ENCODE measurements at places on chromosomes 4 and X.

DNA sequence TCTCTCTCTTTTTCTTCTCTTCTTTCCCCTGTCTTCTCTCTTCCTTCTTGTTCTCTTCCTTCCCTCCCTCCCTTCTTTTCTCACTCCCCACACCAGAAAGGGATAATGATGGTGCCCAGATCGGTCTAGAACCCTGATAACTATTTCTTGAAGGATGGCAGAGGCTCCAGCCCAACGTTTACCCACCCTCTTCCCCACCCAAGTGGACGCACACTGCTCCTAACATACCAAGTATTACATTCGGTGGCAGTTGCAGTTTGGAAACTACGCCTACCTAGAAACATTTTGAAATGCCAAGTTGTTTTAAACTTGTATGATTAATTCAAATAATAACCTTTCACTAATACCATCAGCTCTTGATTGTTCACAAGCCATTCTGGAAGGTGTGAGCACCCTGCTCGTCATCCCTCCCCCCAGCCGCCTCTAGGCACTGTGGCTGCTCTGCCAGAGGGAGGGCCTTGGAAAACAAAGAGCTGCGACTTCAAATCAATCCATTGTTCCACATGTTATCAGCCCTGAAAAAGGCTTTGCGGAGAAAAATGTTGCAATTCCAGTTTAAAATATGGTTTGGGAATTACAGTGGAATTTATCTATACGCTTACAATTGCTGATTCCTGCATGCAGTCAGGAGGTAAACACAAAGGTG lies 1017.5 kb upstream of the TENM3 start:
- no peak for DNase-seq

DNA sequence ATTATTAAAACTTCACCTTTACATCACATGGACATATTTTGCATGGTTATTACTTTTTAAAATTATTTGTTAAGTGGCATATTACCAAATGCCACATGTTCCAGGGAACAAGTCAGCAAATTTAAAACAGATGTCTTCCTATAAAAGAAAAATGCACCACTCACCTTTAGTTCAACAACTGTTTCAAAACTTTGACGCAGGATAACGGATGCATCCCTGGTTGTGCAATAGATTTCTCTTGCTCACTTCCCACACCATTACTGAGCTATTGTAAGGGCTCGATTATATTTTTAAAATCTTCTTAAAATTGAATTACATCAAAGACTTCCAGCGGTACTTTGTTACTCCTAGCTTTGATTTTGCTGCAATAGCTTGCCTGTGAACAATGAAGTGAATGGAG lies 93.0 kb upstream of the ARHGAP24 start:
- no peak for DNase-seq

- peak; percentile 53 for DNase-seq
Observed at GRCh38 chr4:152690706-152691651, 11.2 kb upstream of the TMEM154 start.

DNA sequence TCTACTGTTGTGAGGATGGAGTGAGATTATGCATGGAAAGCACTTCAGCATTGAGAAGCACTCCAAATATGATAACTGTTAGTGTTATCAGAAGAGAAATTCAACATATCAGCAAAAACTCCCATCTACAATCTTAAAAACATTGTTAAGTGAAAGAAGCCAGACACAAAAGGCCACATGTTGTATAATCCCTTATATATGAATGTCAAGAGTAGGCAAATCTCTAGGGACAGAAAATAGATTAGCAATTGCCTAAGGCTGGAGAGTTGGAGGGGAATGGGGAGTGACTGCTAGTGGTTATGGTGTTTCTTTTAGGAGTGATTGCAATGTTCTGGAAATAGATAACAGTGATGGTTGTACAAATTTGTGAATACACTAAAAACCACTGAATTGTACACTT lies 122.5 kb upstream of the LNX1 start:
- DNase-seq: no peak

DNA sequence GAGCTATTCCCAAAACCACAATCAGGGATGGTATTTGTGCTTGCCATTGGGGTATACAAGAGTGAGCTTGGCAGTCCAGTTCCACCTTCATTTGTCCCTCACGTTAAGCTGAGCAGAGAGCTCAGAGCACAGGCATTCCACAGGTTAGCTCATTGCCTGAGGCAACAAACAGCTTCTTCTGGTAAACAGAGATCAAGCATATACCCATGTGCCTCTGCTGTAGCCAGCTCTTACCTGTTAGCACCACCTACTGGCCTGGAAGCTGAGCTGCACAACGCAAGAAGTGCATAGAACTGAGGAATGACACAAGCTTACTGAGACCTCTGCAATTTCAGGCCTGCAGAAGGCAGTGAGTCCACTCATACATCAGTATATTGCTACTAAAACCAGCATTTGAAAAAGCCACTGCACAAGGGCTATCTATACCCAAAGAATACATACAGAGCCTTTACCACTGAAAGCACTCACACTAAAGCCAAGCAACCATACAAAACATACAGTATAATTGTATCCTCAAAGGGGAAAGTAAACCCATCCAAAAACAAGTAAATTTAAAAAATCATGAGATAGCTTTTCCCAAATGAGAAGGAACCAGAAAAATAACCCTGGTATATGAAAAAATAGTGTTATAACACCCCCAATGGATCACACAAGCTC lies 258.3 kb upstream of the GABRA2 start:
- peak; percentile 53 for DNase-seq

DNA sequence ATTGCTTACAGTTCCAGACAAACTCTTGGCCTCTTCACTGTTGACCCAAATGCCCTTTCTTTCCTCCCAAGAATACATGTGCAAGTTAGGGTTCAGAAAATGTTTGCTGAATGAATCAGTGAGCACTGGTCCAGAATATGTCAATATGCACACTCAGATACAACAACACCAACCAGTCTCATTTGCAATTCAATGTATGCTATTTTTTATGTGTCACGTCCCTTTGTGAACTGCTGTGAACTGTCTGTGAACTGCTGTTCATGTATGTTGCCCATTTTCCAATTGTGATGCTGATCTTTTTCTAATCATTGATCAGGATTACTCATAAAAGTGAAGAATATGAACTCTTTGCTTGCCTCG lies 17.8 kb downstream of the GAB3 start:
- no peak for DNase-seq

- no peak for DNase-seq
Observed at GRCh38 chr4:10117359-10118047, 904 bp upstream of the WDR1 start.

- no peak for DNase-seq
Observed at GRCh38 chr4:1763550-1764080, 29.5 kb upstream of the FGFR3 start.

DNA sequence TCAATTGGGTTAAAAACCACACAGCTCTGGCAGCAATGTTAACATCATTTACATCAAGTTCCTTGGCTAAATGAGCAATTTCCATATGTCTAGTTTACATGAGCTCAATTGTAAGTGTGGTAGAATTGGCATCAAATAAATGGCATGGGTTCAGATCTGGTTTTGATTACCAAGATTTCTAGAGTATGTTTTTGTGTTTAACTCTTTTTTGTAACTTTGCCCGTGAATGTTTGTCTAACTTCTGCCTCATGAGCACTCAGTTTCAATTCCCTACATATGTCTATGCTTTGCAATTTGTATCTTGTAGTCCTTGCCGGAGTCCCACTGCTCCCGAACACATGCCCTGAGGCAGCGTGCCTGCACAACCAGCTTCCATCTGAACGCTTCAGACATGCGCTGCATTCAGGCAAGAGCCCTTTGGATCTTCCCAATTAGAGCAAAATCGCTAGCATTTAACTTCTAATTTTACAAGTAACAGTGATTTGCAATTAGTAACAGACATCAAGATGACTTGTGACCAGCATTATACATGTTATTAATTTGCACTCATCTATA lies 644.4 kb downstream of the TRIML1 start:
- DNase-seq: no peak

- DNase-seq: peak; percentile 9
Observed at GRCh38 chr4:141654098-141654497, 17.7 kb downstream of the IL15 start.

- no peak for DNase-seq
Observed at GRCh38 chr4:77473509-77473908, 132.1 kb upstream of the CXCL13 start.

DNA sequence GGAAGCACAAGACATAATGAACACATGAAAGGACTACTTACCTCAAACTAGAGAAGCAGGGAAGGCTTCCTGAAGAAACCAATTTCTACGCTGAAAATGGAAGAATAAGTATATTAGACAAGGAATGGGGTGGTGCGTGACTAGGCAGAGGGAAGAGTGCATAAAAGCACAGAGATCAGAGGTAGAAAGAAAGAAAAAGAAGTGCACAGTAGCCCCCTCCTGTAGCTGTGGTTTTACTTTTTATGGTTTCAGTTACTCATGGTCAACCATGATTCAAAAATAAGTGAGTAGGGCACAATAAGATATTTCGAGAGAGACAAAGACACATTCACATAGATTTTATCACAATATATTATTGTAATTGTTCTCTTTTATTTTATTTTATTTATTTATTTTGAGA lies 934.5 kb upstream of the INTU start:
- DNase-seq: no peak

- no peak for DNase-seq
Observed at GRCh38 chr4:46947541-46947940, 38.5 kb upstream of the COX7B2 start.

- no peak for DNase-seq
Observed at GRCh38 chr4:19386786-19387185, 864.9 kb upstream of the SLIT2 start.

DNA sequence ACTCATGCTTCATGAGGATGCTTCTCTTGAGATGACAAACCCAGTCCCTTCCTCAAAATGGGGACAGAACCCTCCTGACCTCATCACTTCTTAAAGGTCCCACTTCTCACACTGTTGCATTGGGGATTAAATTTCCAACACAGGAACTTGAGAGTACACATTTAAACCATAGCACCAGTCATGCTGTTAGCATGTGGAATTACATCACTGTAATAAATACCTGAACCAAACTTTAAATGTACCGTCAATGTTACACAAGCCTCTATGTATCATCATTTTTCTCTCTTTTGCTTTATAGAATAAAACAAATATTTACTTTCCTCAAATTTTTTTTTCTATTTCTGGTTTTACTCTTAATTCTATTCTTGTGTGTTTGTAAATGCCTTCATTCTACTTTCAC lies 448.2 kb downstream of the CCSER1 start:
- no peak for DNase-seq

GRCh38 chr4:650951-651883 lies 22.9 kb downstream of the ATP5ME start:
- DNase-seq: no peak

DNA sequence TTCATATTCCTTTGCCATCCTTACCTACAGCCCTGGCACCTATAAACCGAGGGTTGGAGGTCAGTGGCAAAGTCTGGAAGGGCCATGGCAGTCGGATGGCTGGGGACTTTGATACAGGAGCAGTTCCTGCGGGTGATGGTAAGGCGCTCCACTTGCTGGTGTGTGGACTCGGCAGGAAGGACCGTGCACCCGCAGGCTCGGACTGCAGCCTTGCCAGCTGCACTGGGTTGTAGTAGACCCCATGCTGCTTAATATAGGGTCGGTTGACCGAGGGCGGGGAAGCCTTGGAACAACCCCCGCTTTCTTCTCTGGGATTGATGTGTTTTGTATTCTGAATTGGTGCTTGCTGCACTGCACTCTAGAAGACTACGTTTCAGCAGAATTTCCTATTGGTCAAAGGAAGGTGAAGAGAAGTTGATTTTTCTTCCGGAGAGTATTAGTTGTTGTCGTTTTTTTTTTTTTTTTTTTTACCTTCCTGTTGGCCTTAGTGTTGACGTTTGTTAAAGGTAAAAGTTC lies 638 bp downstream of the BLTP1 start:
- peak; percentile 73 for DNase-seq

DNA sequence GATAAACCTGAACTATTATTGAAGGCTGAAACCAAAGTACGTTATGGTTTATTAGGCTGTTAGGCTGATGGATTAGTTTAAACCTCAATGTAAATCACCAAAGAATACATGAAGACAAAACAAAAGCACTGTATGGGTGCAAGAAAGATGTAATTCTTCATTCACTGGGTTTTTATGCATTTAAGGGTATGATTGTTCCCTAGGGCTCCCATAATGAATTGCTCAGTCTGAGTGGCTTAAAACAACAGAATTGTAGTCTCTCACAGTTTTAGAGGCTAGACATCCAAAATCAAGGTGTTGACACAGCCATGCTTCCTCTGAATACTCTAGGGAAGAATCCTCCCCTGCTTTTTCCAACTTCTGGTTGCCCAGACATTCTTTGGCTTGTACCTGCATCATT lies 222.8 kb downstream of the TENM3 start:
- DNase-seq: no peak

- DNase-seq: no peak
Observed at GRCh38 chr4:158461336-158461735, 60.3 kb upstream of the RXFP1 start.

DNA sequence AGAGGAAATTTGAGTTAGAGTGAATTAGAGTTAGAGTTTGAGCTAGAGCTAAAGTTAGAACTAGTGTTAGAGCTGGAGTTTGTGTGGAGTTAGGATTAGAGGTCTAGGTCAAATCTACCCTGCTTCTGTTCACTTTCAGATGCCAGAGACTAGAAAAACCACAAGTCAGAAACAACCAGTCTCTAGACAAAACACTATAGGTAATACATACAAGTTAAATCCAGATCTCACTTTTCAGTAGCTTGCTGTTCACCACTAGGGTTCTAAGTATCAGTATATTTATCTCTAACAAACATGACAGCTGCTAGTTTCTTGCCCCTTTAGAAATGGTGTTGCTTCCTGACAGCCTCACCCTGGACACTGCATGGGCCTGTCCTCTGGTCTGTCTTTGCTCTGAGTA lies 300.7 kb downstream of the ARAP2 start:
- no peak for DNase-seq

- peak; percentile 82 for DNase-seq
Observed at GRCh38 chr4:81314196-81314896, 99.3 kb upstream of the PRKG2 start.

- DNase-seq: no peak
Observed at GRCh38 chrX:40385682-40386081, 195.1 kb upstream of the ATP6AP2 start.

DNA sequence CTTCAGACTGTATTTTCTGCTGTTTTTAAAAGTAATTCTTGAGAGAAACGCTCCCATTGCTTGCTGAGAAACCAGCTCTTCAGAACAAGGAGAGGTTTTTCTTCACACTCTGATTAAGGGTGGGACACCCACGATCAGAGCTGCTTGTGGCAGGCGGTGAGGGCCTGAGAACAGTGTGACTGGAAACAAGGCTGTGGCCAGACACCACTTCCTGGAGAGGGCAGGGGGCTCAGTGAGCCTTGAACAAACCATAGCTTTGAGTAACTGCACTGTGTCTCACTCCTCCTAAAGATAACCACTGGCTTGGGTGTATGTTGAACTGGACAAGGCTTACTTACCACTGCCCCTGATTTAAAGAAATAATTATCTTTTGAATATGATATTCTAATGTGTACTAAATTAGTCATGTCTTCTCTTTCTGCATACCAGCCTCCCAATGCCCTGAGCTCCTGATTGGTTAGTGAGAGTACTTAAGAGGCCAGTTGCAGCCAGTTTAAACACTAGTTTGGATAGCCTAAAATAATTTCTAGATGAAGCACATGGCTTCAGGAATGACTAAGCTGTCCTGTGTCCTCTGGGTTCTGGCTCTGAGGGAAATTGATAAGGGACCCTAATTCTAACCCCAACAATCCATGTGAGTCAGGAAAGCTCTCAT lies 3.7 kb upstream of the GPR82 start:
- DNase-seq: no peak

GRCh38 chrX:96147681-96148080 lies 537.0 kb upstream of the DIAPH2 start:
- no peak for DNase-seq
